ENCODE measurements at places on chromosomes 3 and 15.

DNA sequence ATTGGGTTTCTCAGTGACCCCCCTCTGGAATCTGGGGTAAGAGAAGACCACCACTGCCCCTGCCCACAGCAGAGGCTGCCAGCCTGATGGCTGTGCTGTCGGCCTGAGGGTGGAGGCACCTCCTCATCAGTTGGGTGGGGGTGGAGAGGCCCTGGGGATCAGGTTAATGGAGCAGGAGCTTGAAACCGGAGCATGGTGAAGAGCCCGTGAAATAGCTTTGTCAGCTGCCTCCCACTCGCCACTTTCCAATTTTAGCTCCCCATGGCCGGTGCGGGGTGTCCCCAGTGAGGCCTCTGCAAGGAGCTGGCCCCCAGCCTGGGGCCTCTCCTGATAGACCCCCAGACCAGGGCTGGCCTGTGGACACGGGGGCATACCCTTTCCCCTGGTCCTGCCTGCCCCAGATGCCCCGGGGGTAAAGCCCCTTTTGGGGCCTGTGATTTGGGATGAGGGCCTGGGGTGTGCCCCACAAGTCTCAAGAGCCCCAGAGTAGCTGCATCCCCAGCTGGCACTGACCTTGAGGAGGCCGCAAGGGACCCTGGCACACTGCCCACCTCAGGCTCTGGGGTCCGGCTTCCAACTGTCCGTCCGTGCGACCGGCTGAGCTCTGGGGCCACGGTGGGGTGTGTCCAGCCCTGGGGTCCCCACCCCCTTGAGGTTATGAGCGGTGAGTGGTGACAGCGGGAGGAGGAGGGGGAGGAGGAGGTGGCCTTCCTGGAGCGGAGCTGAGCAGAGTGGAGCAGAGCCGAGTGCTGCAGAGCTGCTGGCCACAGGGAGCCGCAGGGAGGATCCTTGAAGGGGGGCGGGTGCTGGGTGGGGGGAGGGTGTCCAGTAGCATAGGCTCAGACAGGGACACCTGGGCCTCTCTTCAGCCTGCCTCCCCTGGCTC is at the start of gene HHATL:
Gene HHATL (minus strand): TSS at position 733 of the 886 bp plus-strand sequence. CDS start 1,972 bp downstream, outside the sequence.
- DNase-seq, result no peak

DNA sequence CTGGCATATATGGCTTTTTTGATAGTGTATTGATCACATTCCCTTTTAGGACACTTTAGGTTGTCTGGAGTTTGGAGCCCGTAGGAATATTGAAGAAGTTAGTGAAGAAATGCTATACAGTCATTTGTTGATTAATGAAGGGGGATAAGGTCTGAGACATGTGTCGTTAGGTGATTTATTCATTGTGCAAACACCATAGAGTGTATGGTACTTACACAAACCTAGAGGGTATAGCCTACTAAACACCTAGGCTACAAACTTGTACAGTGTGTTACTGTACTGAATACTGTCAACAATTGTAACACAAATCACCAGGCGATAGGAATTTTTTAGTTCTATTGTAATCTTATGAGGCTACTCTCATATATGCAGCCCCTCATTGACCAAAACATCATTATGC is 3.3 kb downstream of the TPM1 start:
- DNase-seq, result no peak

GRCh38 chr3:69767571-69767970 is 28.3 kb downstream of the MITF start:
- no peak for DNase-seq

DNA sequence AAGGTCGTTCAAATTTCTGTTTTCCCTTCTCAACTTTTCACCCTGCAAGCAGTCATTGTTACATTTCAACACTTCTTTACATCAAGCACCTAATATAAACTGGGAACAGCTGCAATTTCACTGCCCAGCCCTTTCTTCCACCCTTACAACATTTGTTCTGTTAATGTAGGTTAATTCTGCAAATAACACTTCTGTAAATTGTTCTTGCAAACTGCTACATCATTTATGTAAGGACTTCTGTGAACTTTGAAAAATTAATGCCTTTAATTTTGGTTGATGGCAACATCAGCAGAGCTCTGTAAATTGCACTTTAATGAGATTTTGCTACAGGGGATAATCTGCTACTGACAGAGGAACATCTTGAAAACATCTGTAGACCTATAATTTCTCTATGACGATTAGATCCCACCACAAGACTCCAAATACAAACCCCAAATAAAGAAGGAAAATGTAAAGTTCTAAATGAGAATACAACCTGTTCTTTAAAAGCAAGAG is 93.5 kb downstream of the ZIC4 start:
- no peak for DNase-seq

DNA sequence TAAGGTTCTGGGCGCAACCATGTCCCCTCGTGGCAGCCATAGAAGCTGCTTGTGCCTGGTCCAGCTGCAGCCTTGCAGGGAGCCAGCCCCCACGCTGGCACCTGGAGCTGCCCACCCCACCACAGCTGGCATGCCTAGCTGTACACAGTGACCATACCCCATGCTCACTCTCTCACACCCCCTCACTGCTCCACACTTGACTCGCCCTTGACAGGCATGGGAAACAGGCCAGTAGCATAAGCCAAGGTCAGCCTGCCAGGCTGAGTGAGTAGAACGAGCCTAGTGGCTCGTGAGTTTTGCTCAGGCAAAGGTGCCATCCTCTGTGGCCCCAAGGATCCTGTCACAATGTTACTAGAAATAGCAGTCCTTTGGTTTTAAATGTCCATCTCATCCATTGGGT is 52.7 kb upstream of the CADM2 start:
- no peak for DNase-seq

DNA sequence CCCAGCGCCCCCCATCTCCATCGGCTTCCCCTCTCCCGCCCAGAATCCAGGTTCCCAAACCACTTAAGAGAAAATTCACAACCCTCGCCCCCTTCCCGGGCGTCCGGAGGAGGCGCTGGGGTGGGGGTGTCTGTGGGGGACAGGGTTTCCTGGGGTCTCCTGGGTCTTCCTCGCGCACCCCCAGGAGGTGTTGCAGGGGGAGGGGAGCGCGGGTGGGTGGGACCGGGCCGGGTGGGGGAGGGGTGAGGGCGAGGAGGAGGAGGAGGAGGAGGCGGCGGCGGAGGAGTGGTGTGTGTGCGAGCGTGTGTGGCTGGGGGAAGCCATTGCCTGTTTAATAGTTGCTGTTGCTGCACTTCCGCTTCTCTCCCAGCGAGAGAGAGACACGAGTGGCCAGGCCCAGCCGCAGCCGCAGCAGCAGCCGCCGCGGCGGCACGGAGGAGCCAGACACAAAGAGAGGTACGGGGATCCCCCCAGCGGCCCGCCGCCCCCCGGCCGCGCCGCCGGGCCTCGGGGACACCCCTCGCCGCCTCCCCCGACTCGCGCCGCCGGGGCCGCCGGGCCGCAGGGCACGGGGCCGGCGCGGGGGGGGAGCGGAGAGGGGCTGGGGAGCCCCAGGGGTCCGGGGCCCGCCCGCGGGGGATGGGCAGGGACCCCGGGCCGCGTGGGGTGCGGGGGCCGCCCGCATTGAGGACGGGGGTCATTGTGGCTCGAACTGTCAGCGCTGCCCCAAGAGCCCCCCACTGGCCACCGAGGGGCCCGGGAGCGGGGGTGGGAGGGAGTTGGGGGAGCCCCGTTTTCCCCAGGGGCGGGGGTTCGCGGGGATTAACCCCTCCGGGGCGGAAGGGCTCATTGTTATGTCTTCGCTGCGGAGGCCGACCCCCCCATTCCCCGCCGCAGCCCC is at the start of gene UBE2E1:
Gene UBE2E1 (plus strand): TSS at position 323 of the 901 bp plus-strand sequence. CDS start 1,315 bp downstream, outside the sequence.
- peak; percentile 82 for DNase-seq

DNA sequence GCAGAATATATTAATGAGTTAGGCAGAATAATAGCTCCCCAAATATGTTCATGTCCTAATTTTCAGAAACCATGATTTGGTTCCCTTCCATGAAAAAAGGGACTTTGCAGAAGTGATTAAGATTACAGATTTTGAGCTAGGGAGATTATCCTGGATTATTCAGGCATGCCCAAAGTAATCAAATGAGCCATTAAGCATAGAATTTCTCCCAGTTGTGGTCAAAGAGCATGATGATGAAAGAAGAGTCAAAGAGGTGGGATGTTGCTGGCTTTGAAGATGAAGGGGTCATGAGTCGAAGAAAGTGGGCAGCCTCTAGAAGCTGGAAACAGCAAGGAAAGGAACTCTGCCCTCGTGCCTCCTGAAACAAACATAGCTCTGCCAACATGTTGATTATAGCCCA is 254.2 kb upstream of the CDIN1 start:
- no peak for DNase-seq

GRCh38 chr15:28946803-28947202 is 61.0 kb downstream of the APBA2 start:
- DNase-seq, result no peak

GRCh38 chr3:187072511-187072910 is 66.8 kb downstream of the RPL39L start:
- DNase-seq, result no peak

- no peak for DNase-seq
These were observed 158.0 kb downstream of the CHST2 start for GRCh38 chr3:143277531-143277930.

- no peak for DNase-seq
These were observed 27.5 kb upstream of the MAPKBP1 start for GRCh38 chr15:41746802-41747201.

DNA sequence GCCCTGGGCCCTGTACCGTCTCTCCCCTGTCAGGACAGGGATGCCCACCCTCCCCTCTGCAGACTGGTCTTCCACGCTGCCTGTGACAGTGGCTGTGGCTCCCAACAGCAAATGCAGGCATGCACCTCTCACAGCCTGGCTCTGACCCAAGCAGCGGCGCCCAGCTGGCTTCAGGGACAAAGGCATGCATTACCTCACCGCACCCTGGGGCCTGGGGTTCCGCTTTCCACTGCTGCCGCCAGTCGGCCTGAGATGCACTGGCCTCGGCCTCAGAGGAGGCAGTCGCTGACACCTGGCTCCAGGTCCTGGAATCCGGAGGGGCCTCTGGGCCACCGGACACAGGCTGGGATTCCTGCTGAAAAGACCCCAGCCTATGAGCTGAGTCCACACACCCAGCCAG is 70.3 kb downstream of the SCN5A start:
- peak; percentile 88 for DNase-seq

GRCh38 chr3:197700095-197700494 is 36.6 kb downstream of the RUBCN start:
- no peak for DNase-seq

DNA sequence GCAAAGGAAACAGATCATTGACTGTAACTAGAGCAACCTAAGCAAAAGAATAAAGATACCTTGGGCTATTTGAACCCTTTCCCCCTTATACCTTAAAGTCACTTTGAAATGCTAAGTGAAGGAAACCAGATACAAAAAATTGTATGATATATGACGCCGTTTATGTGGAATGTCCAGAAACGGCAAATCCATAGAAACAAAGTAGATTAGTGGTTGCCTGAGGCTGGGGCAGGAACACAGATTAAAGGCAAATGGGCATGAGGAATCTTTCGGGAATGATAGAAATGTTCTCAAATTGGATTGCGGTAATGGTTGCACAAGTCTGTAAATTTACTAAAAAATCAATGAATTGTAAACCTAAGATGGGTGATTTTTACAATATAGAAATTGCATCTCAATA is 160.1 kb upstream of the CCDC54 start:
- DNase-seq, result peak; percentile 93

- peak; percentile 45 for DNase-seq
These were observed 29.7 kb downstream of the EFCAB12 start for GRCh38 chr3:129398803-129399144.

DNA sequence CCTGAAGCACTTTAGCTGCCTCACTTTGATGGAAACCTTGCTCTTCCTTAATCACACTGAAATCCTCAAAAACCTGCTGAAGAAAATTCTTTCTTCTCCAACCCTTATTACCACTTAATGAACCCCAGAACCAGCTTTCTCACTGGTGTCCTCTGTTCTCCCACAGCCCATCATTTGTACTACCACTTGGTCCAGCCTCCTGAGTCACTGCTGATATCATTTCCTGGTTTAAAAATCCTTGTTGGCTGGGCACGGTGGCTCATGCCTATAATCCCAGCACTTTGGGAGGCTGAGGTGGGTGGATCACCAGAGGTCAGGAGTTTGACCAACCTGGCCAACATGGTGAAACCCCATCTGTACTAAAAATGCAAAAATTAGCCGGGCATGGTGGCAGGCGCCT is 418.6 kb upstream of the KCNMB2 start:
- DNase-seq, result no peak

DNA sequence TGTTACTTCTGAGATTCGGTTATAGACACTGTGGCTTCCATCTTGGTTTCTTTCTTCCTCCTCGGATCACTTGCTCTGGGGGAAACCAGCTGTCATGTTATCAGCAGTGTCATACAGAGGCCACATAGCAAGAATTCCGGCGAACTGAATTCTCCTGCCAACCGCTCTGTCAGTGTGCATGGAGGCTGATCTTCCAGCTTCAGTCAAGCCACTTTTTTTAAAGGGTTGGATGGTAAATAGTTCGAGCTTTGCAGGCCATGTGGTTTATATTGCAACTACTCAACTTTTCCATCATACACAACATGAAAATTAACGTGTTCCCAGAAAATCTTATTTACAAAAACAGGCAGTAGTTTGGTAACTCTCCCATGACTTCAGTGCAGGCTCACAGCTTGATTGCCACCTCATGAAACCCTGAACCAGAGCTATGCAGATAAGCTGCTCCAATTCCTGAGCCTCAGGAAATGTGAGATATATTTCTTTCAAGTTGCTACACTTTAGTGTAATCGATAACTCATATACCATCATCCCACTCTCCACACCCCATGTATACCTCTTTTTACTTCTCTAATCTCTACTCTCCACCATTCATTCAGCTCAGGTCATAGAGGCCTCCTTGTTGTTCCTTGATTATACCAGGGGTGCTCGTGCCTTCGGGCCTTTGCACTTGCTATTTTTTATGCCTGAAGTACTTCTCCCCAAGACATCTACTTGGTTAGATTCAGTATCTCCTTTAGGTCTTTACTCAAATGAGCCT is 7.2 kb downstream of the RPL22L1 start:
- peak; percentile 29 for DNase-seq

- peak; percentile 87 for DNase-seq
These were observed 77.2 kb downstream of the TBC1D2B start for GRCh38 chr15:78000091-78000926.

GRCh38 chr3:154209499-154209898 is 88.3 kb downstream of the ARHGEF26 start:
- DNase-seq, result no peak

- no peak for DNase-seq
These were observed 4.3 kb downstream of the ITIH1 start for GRCh38 chr3:52781741-52782140.

DNA sequence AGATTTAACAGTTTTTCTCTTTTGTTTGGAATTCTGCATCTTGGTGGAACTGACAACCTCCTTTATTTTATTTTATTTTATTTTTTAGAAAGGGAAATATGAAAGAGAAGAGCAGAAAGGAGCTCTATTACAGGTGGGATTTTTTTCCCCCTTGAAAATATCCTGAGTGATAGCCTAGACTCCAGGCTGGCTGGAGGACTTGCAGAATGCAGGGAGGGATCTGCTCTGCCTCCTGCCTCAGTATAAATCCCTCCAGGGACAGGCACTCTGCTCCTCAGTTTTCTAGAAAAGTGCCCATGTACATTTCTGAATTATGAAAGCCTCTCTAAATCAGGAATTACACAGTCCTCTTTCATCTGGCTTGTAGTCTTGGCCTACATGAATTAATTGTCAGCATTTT is 173.7 kb downstream of the TMEM108 start:
- no peak for DNase-seq
